Hematopoietic multipotent progenitor cell treated with erythropoietin and hydrocortisone succinate and interleukin-3 and kit ligand, for 6 days (in vitro differentiated cells): ENCODE measurements at places on chromosomes 16 and 17.

GRCh38 chr17:73604476-73604875 is 39.8 kb downstream of the SDK2 start:
- DNase-seq, result no peak

DNA sequence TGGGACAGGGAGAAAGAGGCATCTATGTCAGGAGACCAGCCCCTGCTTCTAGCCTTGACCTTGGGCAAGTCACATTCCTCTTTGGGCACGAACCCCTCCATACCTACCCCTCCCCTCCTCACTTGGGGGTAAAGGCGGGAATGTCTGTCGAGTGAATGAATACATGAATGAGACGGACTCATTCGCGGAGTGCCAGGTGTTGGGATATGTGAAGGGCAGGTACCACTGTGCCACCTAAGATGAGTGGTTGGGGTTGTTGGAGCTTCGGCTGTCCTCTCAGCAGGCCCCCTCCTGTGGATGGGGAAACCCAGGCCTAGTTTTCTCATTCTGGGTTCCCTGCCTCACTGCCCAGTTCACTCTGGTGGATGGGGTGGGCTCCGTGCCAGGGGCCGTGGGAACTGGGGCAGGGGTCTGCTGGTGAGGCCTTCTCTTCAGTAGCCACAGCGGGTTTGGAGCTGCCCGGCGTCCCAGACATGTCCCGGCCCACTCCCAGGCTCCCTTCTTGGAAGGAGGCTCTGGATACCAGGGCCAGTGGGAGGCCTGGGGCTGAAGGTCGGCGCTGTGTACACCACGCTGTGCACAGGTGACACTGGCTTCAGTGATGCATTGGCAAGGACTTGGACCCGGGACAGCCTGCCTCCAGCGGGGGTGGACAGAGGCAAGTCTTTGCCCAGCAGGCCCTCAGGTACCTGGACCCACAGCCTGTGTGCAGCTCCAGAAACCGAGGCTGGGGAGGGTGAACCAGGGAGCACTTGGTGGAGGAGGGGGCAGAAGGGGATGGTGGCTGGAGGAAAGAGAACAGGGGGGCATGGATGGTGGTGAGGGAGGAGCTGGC is 5.6 kb downstream of the GLIS2 start:
- no peak for DNase-seq

GRCh38 chr16:70604407-70605282 is 41.7 kb upstream of the IL34 start:
- no peak for DNase-seq

DNA sequence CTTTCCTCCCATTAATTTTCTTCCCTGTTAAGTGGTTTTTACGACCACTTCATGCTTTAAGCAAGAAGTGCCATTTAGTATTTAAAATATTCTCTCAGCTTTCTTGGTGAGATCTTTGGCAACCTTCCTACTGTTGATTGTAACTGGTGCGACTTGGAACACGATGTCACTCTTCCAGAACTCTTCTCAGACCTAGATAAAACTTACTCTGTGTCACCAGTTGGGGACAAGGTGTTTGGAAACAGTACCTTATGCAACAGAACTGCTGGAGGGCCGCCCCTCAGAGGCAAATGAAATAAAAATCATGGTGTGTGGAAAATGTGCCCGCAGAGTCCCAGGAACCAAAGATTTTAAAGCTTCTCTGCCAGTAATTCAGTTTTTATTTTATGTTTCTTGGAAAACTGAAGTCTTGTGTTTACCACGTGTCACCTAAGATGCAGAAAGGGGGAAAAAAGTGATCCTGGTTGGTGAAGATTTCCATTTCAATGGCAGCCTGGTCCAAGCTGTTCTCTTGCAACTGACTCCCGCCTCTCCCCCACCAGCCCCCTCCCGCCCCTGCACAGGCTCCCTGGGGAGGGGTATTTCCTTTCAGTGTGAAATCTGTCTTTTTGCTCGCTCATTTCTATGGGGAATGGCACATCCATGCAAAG is 7.2 kb upstream of the HSD11B2 start:
- DNase-seq, result no peak
